Stimulated activated CD4-positive, alpha-beta T cell treated with anti-CD3 and anti-CD28 coated beads, Interleukin-12 subunit alpha, Interleukin-12 subunit beta, amount 100 ng/mL, for 48 hours (primary cell): ENCODE measurements at places on chromosomes 11 and 22.

DNA sequence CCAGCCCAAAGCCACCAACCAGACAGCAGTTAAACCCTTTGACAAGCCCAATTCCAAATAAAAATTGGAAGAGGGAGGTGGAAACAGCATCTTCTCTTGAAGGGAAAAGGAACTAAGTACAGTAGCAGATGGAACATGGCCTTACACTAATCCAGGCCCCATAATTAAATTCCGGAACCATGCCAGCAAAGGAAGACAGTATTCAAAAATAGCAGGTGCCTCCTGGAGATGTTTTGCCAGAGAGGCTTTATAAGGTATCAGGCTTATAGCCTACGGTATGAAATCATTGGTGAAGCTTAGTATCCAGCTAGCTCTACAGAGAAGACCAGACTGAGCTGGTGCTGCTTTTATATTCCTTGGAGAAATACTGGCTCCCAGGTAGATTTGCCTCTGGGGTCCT is 344.1 kb upstream of the API5 start:
- no peak for DNase-seq

GRCh38 chr11:4645974-4646373 is 2.2 kb downstream of the OR51E1 start:
- DNase-seq: no peak

DNA sequence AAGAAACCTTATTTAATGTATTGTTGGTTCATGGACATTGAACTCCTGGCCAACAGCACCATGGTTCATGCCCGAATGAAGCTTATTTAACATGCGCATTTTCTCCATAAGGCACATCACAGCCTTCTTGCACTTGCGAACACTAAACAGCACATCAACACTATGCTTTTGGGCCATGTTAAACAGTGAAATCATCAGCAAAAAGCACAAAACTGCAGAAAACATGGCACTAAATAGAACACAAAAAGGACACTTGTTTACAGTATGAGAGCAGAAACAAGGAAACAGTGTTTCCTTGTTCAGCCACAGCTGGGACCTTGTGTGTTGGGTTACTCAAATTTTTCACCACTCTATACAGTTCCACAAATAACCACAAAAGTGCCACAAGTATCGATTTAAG is 122.3 kb downstream of the MSANTD4 start:
- no peak for DNase-seq

- no peak for DNase-seq
Observed at GRCh38 chr11:110272919-110273318, 23.5 kb downstream of the RDX start.

DNA sequence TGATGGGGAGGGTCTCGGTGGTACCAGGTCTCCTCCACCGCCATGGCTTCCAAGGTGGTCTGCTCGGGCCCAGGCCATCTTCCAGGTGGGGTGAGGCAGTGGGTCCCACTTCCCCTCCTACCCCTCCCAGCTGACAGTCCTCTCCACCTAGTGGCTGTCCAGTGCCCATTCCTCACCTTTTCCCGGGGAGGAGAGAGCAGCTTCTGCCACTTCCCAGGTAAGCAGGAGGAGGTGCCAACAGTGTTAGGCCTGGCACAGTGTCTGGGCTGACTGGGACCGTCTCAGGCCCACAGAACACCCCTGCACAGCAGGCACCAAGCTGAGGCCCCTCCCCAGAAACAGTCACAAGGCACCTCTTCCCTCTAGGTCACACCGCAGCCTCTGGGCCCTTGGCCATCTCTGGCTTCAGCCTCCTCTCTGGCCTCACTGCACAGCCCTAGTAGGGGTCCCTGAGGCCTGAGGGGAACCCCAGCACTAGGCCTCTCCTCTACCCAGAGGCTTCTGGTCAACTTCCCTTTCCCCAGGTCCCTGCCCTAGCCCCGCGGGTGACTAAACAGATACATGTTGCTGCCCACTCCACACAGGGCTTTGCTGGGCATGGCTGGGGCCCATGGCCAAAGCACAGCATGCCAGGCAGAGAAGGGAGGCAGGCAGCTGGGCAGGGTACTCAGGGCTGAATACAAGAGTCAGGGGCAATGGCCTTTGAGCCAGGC is 2.3 kb upstream of the ANKRD13D start:
- DNase-seq: no peak

DNA sequence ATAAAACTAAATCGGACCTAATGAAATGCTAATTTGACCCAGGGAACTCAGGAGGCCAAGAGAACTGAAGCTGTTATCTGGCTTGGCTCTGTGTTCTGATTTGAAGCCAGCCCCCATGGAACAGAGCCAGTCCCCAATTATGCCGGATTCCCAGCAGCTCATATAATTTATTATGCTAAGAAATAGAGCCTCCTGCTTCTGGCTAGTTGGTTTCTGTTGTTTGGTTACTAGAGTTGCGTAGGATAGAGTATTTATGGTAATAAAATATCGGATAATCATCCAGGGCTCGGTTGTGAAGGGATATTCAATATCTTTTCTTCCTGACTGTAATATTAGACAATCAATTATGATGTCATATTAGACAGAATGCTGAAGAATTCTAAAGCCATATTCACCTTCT is 120.4 kb upstream of the TTC12 start:
- DNase-seq: no peak
